Activated CD8-positive, alpha-beta memory T cell treated with anti-CD3 and anti-CD28 coated beads for 4 hours (primary cell): ENCODE measurements at places on chromosomes 5 and 9.

- no peak for DNase-seq
Measured at GRCh38 chr5:90917928-90918668, 359.5 kb downstream of the ADGRV1 start.

DNA sequence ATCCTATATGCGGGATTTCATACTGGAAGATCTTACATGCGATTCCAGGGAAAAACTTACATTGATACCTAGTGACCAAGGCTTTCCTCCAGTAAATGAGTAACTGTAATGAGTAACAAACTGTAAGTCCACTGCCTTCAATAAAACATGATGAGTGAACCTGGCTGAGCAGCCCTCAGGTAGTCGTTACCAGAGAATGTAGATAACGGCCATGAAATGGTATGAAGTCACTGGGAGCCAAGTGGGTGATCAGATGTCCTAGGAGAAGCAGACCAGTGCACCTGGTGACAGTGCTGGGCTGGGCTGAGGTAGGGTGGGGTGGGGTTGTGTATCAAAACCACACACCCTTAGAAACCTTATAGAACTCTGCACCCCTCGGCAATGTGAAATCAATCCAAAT, 203.6 kb downstream of the ALDH1A1 start:
- no peak for DNase-seq

DNA sequence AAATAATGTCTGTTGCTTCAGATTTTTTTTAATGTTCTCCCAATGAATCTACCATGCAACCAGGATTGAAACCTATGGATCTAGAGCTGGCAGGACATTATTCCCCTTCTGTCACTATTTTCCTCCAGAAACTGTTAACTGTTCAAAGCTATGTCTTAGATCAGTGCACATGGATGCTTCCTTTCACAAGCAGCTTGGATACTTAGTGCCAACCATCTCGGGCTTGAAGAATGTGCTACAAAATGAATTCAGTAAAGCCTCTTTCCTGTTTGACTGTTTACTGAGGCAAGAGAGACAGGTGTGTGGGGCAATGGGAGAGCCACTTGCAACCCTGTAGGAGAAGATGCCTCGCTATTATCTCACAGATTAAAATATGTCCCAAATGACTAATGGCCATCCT, 774.8 kb downstream of the KCTD16 start:
- DNase-seq: no peak

DNA sequence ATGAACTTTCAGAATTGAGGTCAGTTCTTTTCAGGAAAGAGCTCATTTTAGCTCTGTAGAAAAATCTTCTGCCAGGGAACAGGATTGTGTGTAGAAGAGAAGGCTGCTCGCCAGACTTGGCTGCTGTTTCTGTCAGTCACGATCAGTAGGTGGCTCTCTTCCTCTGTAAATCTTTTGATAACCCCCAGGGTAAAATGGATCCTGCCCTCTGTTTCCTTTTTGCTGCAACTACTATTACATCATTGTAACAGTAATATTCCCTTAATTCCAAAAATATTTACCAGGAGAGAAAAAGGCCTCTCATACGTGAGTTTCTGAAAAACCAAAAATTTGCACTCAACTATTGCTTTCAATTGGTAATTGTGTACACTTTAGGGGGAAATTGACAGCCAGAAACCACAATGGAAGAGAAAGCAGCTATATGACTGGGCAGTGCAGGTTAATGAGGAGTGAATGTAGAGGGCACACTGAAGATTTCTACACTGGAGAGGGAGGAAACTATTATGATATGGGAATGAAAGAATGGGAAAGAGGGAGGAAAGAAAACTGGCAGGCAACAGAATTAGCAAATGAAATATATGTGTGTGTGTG, 12.3 kb downstream of the IFNA21 start:
- no peak for DNase-seq

DNA sequence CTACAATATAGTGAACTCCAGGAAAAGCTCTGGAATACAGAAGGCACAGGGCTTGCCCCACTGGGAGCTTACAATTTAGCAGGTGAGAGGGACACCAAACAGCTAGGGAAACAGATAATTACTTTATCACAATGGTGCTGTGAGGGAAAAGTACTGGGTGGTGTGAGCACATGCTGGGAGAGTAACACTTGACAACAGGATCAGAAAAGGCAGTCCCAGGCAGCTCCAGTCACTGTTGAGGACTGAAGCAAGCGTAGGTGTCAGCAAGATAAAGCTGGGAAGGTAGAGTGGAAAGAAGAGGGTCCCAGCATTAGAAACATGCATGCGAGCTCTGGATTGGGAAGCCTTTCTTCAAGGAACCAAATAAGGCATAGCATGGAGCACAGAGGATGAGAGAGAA, 296.0 kb downstream of the ATPSCKMT start:
- no peak for DNase-seq

DNA sequence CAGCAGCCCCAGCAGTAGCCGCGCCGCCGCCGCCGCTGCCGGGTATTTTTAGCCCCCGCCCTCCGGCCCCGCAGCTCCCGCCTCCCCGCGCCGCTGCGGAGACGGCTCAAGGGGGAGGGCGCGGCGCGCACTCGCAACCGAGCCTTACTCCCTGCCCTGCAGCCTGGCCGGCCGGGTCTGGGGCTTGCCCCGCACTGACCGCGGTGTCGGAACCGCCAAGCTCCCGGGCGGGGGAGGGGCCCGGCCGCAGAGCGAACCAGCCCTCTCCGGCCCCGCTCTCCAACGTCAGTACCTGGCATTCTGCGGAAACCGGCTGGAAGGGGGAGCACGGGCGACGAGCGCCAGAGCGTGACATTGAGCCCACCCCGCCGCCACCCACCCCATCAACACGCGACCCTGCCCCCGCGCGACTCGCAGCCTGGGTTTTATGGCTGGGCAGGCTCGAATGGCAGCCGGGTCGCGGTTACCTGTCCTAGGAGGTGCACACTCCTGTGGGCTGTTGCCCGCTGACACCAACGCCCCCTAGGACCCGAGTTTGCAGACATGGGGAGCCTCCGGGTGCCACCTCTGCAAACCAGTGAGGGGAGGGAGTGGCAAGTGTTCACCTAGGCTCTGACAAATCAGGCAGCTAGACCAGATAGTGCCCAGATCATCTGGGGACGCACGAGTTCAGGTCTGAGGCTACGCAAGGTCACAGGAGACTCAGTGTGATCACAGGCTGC, at the start of gene ACSL6:
ACSL6 (minus strand) TSS at position 37 of the 722 bp plus-strand sequence. CDS start 105 bp downstream, outside the sequence.
- no peak for DNase-seq

DNA sequence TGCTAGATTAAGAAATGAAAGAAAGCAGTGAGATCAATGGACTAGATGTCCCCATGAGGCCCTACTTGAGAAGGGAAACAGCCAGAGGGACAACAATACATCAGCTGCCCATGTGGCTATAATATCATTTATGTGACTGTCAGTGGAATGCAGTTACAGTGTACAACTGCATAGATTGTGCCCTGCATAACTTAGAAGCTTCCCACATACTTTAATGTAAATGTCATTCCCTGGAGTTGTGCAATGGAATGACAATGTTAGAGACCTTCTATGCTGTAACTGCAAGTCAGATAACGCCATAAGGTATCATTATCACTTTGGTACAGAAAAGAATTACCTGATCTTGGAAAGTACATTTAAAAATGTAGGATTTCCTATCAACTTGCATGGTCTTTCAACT, 67.4 kb downstream of the FBN2 start:
- DNase-seq: no peak

GRCh38 chr5:133818031-133818431, 150.4 kb downstream of the C5orf15 start:
- DNase-seq: no peak
